SIG-M5 (cell line): ENCODE measurements at places on chromosomes 6 and 20.

GRCh38 chr6:81373414-81373813, 379.1 kb downstream of the TENT5A start:
- no peak for DNase-seq

GRCh38 chr6:163438298-163438939, 23.9 kb downstream of the QKI start:
- DNase-seq, result no peak

- DNase-seq, result no peak
These were observed 497.1 kb upstream of the ARID1B start for GRCh38 chr6:156280065-156280464.

GRCh38 chr6:52643158-52643557, 27.8 kb upstream of the TMEM14A start:
- DNase-seq, result no peak

GRCh38 chr6:48628316-48628715, 517.3 kb upstream of the PTCHD4 start:
- no peak for DNase-seq

DNA sequence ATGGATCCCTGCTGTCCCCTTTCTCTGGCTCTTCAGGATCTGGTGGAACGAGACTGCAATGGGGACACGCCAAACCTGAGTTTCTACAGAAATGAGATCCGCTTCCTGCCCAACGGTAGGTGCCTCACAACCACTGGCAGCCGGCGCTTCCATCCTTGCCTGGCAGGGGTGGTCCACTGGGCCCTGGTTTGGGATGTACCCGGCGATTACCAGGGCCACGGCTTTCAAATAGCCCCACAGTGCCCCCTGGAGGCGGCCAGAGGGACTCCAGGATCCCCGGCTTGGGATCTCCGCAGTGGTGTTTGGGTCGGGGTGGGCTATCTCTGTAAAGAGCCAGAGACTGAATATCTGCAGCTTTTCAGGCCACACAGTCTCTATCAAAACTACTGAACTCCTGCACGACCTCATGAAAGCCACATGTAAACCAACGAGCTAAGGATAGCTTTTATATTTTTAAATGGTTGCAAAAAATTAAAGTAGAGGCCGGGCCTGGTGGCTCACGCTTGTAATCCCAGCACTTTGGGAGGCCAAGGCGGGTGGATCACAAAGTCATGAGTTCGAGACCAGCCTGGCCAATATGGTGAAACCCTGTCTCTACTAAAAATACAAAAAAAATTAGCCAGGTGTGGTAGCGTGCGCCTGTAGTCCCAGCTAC, 3.7 kb downstream of the OGFR start:
- DNase-seq, result no peak

DNA sequence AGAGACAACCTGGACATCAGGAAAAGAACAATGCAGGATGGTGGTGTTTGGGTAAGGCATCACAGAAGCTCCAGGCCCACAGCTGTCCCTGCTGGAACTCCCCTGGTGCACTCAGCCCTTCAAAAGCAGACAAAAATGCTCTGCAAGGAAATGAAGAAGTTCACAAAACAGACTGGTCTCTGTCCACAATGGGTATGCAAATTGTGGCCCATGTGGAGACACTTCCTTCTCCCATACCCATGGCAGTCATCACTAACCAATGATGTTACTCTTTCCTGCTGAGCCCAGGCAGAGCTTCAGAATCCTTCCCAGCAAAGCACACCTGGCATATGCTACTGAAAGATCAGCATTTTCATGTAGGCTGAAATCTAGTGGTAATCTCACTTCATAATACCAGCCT, 42.6 kb upstream of the PXDC1 start:
- no peak for DNase-seq

DNA sequence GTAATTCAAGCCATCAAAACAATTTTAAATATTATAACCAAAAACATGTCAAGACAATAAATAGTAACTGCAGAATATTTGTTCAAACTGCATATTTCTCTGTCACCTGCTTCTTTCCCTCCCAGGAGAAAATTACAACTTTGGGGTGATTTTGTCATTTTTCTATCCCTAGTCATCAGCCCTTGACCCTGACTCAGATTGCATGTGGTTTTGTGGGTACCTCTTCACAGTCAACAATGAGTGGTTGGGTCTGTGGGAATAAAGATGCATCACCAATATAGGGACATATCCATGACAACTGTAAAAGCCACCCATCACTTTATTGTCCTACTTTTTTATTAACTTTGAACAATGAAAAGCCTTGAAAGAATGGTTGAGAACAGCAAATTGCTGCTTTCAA, 7.3 kb downstream of the COL10A1 start:
- DNase-seq, result no peak

DNA sequence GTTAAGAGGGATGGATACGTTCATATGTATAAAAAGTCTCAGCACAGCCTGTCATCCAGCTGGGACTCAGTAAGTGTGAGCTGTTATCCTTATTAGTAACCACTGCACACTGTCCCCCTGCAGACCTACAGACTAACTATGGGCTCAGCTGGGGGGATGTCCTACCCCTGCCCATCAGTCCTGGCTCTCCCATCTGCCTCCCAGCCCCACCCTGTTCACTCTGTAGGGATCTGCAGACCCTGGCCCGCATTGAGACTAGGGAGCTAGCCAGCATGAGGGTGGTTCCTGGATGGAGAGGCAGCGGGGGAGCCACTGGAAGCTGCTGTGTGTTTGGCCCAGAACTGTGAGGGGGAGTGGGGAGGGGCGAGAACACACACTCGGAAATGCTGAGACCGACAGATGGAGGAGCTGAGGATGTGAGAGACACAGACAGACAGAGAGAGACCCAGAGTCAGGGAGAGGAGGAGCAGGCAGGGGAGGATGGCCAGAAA, 17.1 kb downstream of the XKR7 start:
- no peak for DNase-seq

GRCh38 chr6:139422105-139423036, 47.9 kb upstream of the CITED2 start:
- no peak for DNase-seq

DNA sequence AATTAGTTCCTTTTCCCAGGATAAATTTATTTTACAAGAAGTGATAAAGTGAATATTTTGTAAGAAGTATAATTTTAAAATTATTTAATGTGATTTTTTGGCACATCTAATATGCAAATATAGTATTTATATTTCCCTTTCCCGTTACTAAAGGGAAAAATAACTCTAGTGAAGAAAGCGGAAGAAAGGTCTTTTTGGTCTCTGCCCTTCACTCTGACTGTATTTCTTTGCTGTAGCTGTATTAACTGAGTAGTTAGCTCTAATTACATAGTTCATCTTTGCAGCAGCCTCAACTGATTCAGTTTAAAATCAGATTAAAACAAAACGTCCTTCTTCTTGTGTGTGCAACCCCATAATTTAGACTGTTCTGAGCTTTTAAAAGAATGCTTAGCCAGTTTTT, 57.4 kb upstream of the RNF144B start:
- DNase-seq, result no peak

DNA sequence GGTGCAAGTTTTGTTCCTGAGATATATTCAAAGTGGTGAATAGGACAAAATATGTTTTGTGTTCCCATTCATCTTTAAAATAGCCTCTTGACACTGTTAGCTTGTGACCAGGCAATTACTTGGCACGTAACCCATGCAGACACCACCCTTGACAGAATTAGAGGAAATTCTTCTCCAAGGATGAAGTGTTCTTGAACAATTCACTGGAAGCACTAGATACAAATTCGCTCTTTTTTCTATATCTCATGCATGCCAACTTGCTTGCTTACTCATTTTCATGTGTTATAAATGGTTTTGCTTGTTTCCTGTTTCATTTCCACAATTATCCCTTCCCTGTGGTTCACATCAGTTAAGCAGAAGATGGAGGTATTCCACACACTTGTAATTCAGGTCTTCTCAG, 105.2 kb upstream of the MAN1A1 start:
- DNase-seq, result no peak

DNA sequence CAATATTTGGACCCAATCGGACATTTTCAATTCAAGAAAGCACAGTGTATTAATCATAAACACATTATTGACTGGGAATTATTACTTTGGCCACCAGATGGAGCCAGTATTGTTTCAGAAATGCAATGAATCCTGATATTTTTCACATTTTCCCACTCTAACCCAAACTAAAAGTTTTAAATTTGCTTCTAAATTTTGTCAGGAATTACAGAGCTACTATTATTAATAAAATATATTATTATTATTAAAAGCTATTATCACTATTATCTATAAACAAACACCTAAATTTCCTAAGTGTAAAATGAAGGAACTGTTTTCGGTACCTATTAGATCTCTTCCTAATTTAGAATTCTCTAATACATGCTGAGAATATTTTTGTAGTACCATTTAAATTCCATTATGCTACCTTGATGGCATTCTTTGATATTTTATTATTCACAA, 245.3 kb downstream of the OGFRL1 start:
- DNase-seq, result no peak

- no peak for DNase-seq
These were observed 70.3 kb downstream of the HUS1B start for GRCh38 chr6:586553-586952.

DNA sequence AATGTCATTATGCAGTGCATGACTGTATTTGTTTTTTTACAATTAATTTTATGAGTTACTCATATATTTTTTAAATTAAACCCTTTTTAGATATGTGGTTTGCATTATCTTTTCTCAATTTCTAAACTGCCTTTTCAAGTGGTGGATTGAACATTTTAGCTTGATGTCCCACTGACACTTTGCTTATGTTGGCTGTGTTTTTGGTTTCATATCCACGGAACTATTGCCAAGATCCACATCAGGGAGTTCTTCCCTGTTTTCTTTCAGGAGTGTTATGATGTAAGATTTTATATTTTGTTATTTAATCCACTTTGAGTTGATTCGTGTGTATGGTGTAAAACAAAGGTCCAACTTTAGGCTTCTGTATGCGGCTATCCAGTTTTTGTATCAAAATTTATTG, 1144.9 kb upstream of the EYS start:
- no peak for DNase-seq

DNA sequence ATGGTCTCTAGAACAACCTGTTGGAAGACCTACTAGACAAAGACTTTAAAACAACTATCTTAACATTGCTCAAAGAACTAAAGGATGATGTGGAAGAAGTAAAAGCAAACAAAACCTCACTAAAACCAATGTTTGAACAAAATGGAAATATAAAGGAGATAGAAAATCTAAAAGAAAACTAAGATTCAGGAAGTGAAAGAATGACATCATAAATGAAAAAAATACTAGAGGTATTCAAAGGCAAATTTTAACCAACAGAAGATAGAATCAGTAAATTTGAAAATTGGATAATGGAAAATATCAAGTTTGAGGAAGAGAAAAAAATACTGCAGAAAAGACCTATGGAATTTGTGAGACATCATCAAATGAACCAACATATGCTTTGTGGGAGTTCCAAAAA, 914.1 kb upstream of the GJE1 start:
- no peak for DNase-seq

DNA sequence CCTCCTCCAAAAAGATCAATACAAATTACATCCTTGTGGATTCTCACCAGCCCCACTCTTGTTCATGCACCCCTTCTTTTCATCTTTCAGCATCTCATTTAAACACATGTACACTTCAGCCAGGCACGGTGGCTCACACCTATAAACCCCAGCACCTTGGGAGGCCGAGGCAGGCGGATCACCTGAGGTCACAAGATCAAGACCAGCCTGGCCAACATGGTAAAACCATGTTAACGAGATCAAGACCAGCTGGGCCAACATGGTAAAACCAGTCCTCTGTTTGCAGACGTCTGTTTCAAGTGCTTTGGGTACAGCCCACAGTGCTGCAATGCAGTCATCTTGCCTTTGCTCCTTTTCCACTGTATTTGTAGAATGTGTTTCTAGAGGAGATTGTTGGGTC, 45.3 kb downstream of the ZMYND8 start:
- DNase-seq, result no peak

GRCh38 chr20:1177680-1178079, 7.1 kb downstream of the TMEM74B start:
- DNase-seq, result no peak

GRCh38 chr6:141134723-141135122, 998.0 kb upstream of the GJE1 start:
- no peak for DNase-seq

GRCh38 chr6:114432400-114432799, 89.6 kb upstream of the HS3ST5 start:
- no peak for DNase-seq

GRCh38 chr6:124873066-124873410, 89.2 kb upstream of the RNF217 start:
- no peak for DNase-seq

GRCh38 chr6:158370805-158371204, 58.5 kb downstream of the TULP4 start:
- no peak for DNase-seq

GRCh38 chr20:17138237-17138636, 88.6 kb upstream of the PCSK2 start:
- DNase-seq, result no peak

- no peak for DNase-seq
These were observed 90.1 kb upstream of the MAP7 start for GRCh38 chr6:136640132-136640915.

GRCh38 chr6:6105472-6106036, 98.8 kb upstream of the NRN1 start:
- DNase-seq, result no peak
